ENCODE measurements at places on chromosomes 2 and 18. TPM values are rescaled to one million over a fixed set of nuclear protein-coding genes. Genes with fewer than 3 reads are reported as not detected.

DNA sequence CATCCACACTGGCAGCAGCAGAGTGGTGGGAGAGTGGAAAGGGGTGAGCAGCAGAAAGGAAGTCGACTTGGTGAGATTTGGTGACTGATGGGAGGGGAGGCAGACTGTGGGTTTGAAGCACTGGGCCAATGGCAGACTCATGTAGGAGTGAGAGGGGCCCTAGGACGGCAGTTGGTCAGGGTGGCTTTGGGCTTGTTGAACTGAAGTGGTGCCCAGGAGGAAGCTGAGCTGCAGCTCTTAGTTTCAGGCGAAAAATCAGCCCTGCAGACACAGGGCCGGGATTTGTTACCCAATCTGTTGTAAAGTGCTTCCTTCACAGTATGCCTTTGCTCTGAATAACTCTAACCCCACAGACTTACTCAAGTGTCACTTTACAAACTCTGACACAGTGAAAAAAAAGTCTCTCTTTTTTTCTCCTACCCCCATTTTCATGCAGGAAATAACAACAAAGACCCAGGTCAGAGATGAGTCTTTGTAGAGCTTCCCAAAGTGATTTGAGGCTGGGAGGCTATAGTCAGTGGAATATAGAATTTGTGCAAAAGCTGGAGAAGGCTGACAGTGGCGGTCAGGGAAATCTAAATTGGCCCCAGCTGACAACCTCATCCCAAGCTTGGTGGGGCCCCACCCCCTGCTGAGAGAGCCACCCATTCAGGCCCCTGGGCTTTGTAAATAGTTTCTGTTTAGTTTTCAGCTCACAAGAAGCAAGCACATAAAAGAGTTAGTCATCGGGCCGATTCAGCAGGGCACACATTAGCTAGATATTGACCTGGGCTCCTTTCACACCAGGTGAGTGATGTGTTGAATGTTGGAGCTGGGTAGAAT is 226.9 kb downstream of the VAPA start:
- no peak for DNase-seq

DNA sequence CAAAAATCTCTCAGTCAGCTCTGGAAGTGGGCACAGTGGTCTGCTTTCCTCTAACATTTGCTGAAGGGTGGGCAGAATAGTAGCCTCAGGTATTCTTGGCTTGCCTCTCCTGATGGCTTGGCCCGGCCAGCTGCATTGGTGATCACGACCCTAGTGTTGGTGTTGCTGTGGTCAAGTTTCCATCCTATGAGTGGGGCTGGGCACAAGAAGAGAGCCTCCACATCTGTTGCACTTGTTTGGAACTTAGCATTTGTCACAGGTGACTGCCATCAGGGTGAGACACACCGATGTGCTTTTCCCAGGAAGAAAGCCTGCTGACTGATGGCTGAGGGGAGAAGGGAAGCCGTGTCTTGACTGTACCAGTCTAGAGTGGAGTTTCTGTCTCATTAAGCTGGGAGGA is 33.1 kb upstream of the SNORC start:
- DNase-seq: no peak

GRCh38 chr2:39615675-39616074 is 50.0 kb upstream of the TMEM178A start:
- no peak for DNase-seq

GRCh38 chr2:96942907-96943632 is 43.3 kb downstream of the FAM178B start:
- DNase-seq: no peak

GRCh38 chr2:169348321-169349024 is 13.9 kb downstream of the LRP2 start:
- DNase-seq: no peak

- DNase-seq: no peak
These were observed 12.6 kb upstream of the SEC11C start for GRCh38 chr18:59127047-59127446.

DNA sequence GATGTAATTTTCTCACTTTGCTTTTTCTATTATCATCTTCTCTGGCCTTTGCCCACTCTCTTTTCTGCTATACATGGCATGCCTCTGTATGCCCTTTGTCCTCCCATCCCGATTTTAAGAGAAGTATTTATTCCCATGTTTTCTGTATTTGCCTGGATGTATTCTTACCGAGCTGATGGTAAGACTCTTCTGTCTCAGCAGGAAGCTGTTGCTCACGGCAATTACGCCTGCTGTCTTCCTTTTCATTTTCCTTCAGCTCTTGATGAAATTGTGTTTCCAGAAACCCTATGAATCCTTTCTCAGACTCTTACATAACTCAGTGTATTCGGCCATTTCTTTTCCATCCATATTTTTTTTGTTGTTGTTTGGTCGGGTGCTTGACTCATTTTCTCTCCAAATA is 121.6 kb downstream of the SP3 start:
- DNase-seq: no peak

- DNase-seq: no peak
These were observed 805.1 kb downstream of the RNF144A start for GRCh38 chr2:7722212-7722910.

- no peak for DNase-seq
These were observed 114.9 kb upstream of the XIRP2 start for GRCh38 chr2:166773308-166773949.

DNA sequence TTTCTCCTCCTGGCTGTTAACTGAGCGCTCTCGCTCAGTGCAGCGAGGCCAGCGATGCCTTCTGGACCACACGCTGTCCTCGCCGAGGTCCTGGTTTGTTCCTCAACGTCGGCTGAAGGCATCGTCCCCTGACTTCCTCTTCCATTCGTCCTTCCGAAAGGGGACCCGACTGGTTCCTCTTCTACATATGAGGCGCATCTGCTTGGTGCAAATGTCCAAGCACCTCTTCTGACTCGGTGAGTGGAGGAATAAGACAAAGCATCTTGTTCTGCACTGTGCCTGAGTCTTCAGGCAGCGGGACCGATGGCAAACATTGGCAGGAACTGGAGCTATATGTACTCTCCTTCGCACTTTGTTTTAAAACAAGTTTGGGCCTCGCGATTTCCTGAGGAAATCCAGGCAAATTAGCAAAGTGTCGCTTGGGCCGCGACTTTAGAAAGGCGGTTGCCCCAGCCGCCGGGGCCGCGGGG is 621 bp upstream of the KCNS3 start:
- DNase-seq: no peak

DNA sequence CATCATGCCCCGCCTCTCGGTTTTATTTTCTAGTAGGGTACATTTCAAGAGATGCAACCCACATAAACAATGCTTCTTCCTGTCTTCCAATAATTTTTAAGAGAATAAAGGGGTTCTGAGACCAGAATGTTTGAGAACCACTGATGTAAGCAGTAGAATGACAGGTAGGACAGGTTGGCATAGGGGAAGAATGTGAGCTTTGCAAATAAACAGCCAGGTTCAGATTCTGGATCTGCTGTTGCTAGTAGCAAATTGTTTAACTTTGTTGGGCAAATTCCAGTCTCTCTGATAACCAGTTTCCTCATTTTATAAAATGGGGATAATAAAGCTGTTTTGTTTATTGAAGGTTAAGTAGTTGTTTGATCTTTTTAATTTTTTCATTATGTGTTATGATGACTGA is 32.8 kb downstream of the SOCS6 start:
- DNase-seq: no peak

DNA sequence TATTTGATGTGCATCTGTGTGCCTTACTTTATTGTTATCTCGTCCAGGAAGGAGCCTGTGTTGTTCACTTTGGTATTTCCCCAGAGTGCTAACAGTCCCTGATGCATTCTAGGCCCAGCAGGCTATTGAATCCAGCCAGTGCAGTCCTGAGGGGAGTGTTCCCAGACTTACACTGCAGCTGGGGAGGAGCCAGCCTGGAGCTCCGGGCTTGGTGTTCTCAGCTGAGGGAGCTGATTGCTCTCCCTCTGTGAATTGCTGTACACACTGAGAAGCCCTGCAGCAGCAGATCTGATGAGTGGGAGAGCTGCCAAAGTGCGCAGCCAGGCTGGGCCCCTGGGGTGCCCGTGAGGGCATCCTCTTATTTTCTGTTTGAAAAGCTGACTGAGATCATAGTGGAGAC is 159.2 kb downstream of the GALNT3 start:
- no peak for DNase-seq

GRCh38 chr18:58501066-58501896 is 127.6 kb downstream of the ALPK2 start:
- DNase-seq: no peak

Gene FSHR
- not detected for polyA plus RNA-seq

Gene HOXD12
- polyA plus RNA-seq: not detected

Gene PARD3B
- polyA plus RNA-seq: 1.2 TPM

Gene TMEM169
- 0.07 TPM for polyA plus RNA-seq

DNA sequence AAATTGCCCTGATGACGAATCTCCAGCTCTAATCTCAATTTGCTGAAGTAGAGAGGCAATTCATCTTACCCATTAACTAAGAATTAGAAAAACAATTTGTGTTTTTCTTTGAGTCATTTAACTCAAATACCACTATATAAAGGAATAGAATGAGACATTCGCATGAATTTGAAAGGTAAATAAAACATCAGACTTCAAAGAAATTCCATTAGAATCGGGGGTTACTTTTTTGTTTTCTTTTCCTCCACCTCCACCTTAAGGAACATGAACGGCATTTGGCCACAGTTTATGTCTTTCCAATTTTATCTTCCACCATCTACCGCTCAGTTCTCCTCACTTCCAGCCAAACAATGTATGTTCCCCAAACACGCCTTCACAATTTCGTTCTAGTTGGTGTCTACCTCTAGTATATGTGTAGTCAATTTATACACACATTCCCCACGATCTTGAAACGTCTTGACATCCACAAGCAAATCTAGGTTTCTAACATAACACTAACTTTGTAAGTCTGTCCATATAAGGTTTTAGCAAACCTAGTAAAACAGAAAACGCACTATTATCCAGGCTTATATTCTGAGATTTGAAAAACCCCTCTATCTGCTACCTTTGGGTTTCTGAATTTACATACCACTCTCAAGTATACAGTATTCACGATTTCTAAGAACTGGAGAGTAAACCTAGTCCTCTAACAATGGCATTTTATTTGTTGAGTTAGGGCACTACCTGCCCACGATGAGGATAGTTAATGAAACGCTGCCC is 1.2 kb upstream of the SMCHD1 start:
- DNase-seq: no peak

Gene MYO3B
- polyA plus RNA-seq: 3.1 TPM

Data from keratinocyte (primary cell).